KBM-7 (cell line): ENCODE measurements at places on chromosomes 2 and 18.

DNA sequence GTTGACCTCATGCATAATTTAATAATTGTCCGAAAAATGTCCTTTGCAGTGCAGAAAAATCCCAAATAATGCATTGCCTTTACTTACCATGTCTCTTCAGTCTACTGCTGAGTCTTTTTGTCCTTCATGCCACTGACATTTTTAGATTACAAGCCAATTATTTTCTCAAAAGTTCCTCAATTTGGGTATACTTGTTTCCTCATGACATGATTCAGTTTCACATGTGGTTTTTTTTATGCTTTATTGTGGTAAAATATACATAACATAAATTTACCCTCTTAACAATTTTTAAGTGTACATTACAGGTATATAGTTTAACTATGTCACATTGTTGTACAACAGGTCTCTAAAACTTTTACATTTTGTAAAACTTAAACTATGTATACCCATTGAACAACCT is 81.0 kb downstream of the EPC2 start:
- DNase-seq, result no peak

DNA sequence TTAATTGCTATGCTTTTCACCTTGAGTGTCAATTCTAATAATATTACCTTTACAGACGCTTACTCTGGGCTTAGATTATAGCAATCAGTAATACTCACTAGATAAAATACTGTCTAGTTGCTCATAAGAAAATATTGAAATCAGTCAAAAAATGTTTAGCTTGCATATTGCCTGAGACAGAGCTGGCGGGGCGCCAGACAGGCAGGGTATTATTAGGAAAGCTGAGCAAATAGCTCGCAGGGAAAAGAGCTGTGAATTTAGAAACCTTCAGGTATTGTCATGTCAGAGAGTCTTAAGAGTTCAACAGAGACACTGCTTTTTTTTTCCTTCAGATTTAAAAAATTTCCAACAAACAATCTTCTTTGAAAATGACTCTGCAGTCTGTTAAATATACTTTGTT is 118.4 kb downstream of the MEIS1 start:
- no peak for DNase-seq

- DNase-seq, result no peak
Measured at GRCh38 chr2:144099780-144100377, 420.0 kb downstream of the ZEB2 start.

GRCh38 chr2:36356990-36357846 is 1.6 kb downstream of the CRIM1 start:
- DNase-seq, result peak; percentile 74

GRCh38 chr2:235086481-235087184 is 134.8 kb downstream of the SH3BP4 start:
- DNase-seq, result no peak

DNA sequence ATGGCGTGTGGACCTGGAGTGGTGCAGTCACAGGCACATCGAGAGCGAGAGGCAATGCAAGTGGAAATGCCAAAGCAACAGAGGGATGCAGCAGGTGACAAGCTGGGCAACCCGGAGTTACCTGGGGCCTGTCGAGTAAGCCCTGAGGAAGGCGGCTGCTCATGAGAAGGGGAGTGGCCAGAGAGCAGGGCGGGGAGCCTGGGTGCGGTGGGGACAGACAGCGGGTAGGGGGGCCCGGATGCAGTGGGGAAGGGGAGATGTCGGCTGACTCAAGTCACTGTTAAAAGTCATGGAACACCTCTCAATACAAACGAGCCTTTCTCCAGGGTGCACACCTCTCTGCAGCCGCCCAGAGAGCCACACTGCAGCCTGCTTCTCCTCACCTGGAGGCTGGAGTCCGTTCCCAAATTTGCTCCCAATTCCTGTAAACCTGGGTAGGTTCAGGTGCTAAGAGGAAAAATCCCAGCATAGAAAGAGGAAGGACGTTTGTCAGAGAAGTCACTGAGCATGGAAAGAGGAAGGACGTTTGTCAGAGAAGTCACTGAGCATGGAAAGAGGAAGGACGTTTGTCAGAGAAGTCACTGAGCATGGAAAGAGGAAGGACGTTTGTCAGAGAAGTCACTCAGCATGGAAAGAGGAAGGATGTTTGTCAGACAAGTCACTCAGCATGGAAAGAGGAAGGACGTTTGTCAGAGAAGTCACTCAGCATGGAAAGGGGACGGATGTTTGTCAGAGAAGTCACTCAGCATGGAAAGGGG is 71.7 kb upstream of the TWIST2 start:
- peak; percentile 7 for DNase-seq

GRCh38 chr2:218125095-218125494 is 733 bp upstream of the CXCR2 start:
- DNase-seq, result no peak

- DNase-seq, result peak; percentile 70
Measured at GRCh38 chr2:160210599-160211138, 10.6 kb upstream of the ITGB6 start.

DNA sequence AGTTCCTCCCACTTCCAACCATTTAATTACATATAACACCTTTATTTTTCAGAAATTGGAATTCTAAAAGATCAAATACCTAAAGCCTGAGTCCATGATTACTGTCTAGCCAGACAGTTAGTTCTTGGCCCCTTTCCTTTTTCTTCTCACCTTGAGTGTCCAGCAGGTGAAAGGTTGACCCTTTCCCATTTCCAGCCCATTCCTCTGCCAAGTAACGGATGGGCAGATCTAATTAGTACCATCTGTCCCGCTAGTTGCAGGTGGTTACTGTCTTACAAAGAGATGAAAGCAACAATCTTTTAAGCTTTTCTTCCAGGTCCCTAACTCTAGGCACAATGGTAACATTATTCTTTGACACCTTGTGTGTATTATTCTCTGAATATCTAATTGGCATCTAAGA is 506.7 kb downstream of the ARHGAP15 start:
- no peak for DNase-seq

GRCh38 chr2:197322724-197323720 is 12.4 kb upstream of the ANKRD44 start:
- DNase-seq, result peak; percentile 49

GRCh38 chr2:71340176-71340575 is 8.6 kb downstream of the ZNF638 start:
- no peak for DNase-seq

DNA sequence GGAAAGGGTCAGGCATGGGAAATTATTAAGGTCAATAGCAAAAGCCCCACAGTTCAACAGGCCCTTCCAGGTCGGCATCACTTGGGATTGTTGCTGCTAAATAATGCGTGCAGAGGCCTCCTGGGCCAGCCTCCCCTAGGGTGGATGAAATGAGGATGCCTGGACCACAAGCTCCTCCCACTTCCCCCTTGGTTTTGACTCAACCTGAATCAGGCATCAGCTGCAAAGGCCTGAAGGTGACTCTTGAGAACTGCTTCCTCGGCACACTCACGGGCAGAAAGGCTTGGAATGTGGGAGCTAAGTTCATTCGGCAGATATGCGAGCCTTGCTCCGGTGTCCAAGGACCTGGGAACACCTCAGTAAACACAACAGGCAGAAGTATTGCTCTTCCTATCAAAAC is 69.3 kb downstream of the MBP start:
- peak; percentile 77 for DNase-seq

- DNase-seq, result no peak
Measured at GRCh38 chr2:240468303-240469238, 33.1 kb downstream of the GPC1 start.

- no peak for DNase-seq
Measured at GRCh38 chr2:33287507-33288005, 188.9 kb upstream of the RASGRP3 start.

GRCh38 chr2:238418999-238419546 is 7.7 kb upstream of the ASB1 start:
- no peak for DNase-seq

GRCh38 chr2:144513388-144514101 is 6.4 kb downstream of the ZEB2 start:
- DNase-seq, result peak; percentile 35

DNA sequence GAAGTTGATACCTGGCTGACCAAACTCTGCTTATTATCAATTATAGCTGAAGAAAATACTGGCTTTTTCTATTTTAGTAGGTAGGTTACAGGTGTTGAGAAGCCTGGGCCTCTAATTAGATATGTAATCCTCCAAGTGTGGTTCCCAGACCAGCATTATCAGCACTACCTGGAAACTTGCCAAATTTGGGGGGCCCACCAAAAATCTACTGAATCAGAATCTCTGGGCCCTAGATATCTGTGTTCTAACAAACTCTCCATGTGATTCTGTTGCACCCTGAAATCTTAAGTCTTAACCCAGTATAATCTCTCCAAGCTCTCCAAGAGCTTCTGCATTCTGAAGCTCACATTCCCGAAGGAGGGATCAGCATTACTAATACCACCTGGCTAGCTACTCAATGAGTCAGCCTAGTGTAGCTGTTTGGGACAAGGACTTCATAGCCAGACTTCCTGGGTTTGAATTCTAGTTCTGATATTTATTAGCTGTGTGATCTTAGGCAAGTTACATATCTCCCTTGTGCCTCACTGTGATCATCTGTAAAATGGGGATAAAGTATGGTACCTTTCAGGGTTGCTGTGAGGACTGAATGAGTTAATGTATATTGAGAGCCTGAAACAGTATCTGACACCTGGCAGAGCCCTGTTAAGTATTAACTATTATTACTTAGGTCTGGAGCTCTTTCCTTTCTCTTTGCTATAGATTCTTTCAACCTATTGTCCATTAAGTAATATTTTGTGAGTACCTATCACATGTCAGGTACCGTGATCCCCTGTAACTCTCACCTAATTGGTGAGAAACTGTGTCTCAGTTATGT is 94.1 kb upstream of the CD302 start:
- DNase-seq, result no peak

DNA sequence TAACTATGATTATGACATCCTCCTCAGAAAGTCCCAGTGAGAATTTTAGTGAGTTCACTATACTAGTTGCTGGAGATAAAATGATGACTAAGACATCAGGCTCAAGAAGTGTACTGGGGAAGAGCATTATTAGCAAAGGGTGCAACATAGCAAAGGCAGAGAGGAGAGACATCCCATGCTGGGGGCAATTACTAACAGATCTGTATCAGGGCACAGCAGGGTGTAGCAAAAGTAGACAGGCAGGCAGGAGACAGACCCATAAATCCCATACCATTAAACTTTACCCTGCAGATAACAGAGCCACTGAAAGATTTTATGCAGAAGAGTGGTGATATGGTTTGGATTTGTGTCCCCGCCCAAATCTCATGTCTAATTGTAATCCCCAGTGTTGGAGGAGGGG is 161.7 kb downstream of the SP3 start:
- no peak for DNase-seq

GRCh38 chr18:3667255-3668137 is 217.5 kb downstream of the TGIF1 start:
- DNase-seq, result no peak
